Activated naive CD4-positive, alpha-beta T cell treated with anti-CD3 and anti-CD28 coated beads for 36 hours (primary cell): ENCODE measurements at places on chromosomes 11 and 22.

DNA sequence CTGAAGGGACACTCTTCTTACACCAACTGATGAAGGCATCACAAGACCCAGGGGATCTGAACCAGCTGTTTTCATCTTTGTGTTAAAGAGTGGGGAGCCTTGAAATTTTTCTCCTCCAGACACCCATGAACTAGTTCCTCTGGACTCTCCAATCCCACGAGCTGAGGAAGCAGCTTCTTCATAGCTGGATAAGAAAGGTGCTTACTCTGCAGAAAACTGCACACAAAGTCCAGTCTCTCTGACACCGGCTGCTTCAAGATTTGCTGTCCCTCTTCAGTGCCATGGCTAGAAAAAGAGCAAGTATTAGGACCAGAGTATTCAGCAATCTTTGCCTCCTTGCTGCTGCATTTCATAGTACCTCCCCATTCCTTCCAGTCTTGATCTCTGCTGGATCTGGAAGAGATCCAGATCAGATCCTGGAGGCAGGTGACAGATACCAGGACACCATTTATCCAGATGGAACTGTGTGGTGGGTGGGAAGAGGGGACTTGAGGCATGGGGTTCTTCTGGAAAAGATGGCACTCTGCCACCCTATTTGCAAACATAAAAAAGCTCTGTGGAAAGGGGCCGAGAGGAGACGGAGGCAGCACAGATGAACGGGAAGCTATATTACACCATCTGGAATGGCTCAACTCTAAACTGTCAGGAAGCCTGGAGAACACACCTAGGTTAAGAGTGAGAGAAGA is 25.5 kb downstream of the IL18BP start:
- H3K4me1 ChIP-seq, result peaks cover 31% of the 10 kb centered on the region
- no peaks in the 10 kb centered on the region for H3K27me3 ChIP-seq
- peak overlapping the region; percentile 84 for H3K27ac ChIP-seq
- H3K4me3 ChIP-seq, result no peak overlapping the region
- H3K36me3 ChIP-seq, result peaks cover 46% of the 10 kb centered on the region
- DNase-seq, result no peak

GRCh38 chr11:93330446-93330984 is at the start of gene DEUP1:
Gene DEUP1, plus strand, starts transcription at chr11:93330742. Its CDS starts 1,518 bp downstream, at chr11:93332260.
- DNase-seq, result peak; percentile 31
- H3K27ac ChIP-seq, result no peak within 1 kb of the TSS
- peaks cover 7% of the 10 kb centered on the region for H3K4me1 ChIP-seq
- peak within 1 kb of the TSS; percentile 61 for H3K4me3 ChIP-seq
- no peaks in the 10 kb centered on the region for H3K36me3 ChIP-seq
- peaks cover 33% of the 10 kb centered on the region for H3K27me3 ChIP-seq

GRCh38 chr22:45317551-45318167 is 7.9 kb downstream of the FAM118A start:
- peaks cover 88% of the 10 kb centered on the region for H3K4me1 ChIP-seq
- DNase-seq, result no peak
- no peaks in the 10 kb centered on the region for H3K27me3 ChIP-seq
- H3K36me3 ChIP-seq, result peaks cover 10% of the 10 kb centered on the region

- H3K27me3 ChIP-seq, result peaks cover 2% of the 10 kb centered on the region
- H3K36me3 ChIP-seq, result no peaks in the 10 kb centered on the region
- H3K4me1 ChIP-seq, result no peaks in the 10 kb centered on the region
- no peak overlapping the region for H3K27ac ChIP-seq
Observed at GRCh38 chr11:71188073-71188472, 64.3 kb downstream of the SHANK2 start.

DNA sequence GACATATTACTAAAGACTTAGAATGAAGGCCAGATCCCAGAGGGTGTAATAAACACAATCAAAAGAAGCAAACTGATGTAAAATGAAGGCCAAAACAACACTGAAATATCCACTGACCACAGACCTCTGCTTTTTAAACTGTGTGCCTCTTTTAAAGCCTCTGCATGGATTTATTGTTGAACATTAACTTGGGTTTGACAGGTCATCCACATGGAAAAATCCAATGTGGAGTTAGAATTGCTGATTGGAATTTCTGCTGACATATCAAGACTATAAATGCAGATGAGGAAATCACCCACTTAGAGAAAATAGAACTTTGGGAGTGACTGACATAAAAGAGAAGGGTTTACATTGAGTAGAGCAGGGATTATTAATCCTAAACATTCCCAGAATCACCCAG is 853.9 kb upstream of the RAG2 start:
- no peak overlapping the region for H3K4me3 ChIP-seq
- H3K27me3 ChIP-seq, result no peaks in the 10 kb centered on the region
- H3K27ac ChIP-seq, result no peak overlapping the region

DNA sequence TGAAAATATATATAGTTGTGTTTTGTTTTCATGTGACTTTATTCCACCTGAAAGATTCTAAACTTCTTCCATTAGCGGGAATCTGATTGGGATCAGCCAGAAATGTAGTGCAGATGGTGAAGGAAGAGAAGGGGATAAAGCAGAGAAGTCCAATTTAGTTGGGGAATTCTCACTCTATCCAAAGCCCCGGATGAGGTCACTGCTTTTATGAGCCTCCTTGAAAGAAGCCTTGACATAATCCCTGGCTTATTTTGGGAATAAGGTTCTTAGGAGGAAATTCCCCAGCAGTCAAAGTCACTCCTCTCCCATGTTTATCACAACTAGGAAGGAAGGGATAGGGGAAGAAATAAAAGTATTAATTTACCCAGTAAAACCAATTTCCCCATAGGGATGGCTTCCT is 41.1 kb downstream of the OSBP start:
- H3K4me1 ChIP-seq, result no peaks in the 10 kb centered on the region
- H3K4me3 ChIP-seq, result no peak overlapping the region

DNA sequence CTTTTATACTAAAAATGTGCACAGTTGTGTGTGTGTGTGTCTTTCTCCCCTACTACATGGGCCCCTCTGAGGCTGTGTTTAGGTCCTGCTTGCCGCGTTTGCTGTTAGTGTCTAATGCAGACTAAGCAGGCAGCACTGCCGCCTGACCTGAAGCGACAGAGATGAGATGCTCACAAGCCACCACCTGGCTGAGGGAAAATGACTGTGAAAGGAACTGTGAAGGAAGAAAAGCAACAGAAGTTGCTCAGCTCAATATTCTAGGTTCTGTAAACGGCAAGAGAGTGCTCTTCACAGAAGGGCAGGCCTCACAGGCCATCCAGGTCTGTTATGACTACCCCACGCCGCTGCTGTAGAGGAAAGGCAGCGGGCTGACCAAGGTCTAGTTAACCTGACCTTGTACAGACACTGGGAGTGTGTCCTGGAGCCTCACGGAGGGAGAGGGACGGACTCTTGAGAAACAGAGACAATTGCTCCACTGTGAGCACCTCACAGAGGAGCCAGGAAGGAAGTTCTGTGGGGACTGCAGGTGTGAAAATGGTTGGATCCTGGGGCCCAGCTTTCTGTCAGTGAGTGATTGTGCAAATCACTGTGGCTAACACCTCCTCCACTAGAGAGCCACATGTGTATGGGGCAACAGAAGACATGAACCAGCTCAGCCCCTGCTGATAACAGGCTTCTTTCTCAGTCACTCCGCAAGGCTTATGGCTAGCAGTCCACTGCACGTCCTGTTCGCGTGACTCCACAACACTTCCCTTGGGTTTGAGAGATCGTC is 31.3 kb upstream of the YPEL1 start:
- peak overlapping the region; percentile 8 for H3K27ac ChIP-seq
- H3K4me3 ChIP-seq, result no peak overlapping the region
- DNase-seq, result peak; percentile 79
- H3K4me1 ChIP-seq, result peaks cover 55% of the 10 kb centered on the region
- peaks cover 49% of the 10 kb centered on the region for H3K36me3 ChIP-seq
- H3K27me3 ChIP-seq, result no peaks in the 10 kb centered on the region

DNA sequence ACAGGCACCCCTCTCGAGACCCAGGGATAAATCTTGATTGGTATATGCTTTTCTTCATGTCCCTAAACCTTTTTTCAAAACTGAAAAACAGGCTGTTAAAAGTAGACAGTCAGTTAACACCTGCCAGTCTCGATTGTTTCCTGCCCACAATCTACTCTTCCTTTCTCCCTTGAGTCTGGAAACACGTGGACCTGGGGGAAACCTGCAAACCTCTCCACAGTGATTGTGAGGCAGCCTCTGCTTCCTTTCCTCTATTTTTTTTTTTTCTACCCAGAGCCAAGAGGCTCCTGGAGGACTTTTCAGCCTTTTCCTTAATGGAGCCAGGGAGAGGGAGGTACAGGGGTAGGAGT is 69.4 kb upstream of the CLMP start:
- peaks cover 23% of the 10 kb centered on the region for H3K27me3 ChIP-seq
- no peak overlapping the region for H3K4me3 ChIP-seq
- H3K4me1 ChIP-seq, result peaks cover 7% of the 10 kb centered on the region
- no peaks in the 10 kb centered on the region for H3K36me3 ChIP-seq

- H3K4me3 ChIP-seq, result no peak overlapping the region
- no peak overlapping the region for H3K27ac ChIP-seq
- H3K4me1 ChIP-seq, result no peaks in the 10 kb centered on the region
- no peak for DNase-seq
- H3K36me3 ChIP-seq, result no peaks in the 10 kb centered on the region
Observed at GRCh38 chr11:87366763-87367405, 329.1 kb downstream of the TMEM135 start.

DNA sequence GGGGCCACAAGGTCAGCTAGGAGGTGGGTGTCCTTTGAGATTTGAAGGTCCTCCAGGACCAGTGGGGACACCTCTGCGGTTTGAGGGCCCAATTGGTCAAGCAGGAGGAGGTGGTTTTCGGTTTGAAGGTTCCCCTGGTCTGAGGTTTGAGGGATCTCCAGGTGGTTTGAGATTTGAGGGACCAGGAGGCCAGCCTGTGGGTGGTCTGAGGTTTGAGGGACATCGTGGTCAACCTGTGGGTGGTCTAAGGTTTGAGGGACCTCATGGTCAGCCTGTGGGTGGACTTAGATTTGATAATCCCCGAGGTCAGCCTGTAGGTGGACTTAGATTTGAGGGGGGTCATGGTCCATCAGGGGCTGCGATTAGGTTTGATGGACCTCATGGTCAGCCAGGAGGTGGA is 11.8 kb downstream of the PCF11 start:
- peaks cover 60% of the 10 kb centered on the region for H3K36me3 ChIP-seq
- no peak overlapping the region for H3K4me3 ChIP-seq
- no peak for DNase-seq
- no peaks in the 10 kb centered on the region for H3K27me3 ChIP-seq
- peaks cover 67% of the 10 kb centered on the region for H3K4me1 ChIP-seq

GRCh38 chr11:33411751-33412150 is 154.6 kb downstream of the HIPK3 start:
- no peak for DNase-seq
- H3K27ac ChIP-seq, result no peak overlapping the region
- H3K4me3 ChIP-seq, result no peak overlapping the region
- H3K4me1 ChIP-seq, result no peaks in the 10 kb centered on the region
- peaks cover 13% of the 10 kb centered on the region for H3K27me3 ChIP-seq

DNA sequence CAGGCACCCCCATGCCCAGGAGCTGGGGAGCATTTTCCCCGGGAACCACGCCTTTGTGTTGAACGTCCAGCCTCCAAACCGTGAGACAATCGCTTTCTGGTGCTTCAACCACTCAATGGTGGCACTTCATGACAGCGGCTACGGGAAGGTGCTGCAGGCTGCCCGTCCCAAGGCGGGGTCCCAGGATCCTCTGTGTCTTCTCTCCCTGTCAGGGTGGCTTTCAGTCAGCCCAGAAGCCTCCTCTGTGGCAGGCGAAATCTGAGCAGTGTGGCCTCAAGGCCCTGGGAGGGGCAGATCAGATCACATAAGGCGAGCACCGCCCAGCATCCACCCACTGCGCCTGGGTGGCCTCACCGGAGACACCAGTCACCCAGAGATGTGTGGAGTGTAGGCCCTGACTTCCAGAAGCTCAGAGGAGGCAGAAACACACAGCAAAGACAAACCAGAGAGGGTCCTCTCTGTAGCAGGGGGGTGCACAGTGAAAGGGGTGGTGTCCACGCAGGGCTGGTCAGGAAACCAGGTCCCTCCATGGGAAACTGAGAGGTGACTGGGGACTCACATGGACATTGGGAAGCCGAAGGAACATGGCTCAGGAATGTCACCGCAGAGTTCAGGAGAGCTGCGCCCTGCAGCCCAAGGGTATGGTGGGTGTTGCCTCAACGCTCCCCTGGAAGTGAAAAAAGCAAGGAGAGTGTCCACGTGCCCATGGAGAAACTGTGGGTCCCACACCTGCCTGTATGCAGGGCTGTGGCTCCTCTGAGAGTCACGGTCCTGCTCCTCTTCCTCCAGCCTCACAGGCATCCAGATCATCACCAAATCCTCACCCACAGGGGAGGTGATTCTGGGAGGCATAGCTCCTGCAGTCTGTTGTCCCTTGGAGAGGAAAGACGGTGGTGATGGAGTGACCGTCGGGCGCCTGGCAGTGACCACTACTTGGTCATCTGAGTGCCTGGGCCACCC is 1420.7 kb downstream of the TBC1D22A start:
- H3K27ac ChIP-seq, result no peak overlapping the region
- peaks cover 2% of the 10 kb centered on the region for H3K27me3 ChIP-seq
- H3K4me3 ChIP-seq, result no peak overlapping the region
- no peaks in the 10 kb centered on the region for H3K36me3 ChIP-seq
- DNase-seq, result no peak

DNA sequence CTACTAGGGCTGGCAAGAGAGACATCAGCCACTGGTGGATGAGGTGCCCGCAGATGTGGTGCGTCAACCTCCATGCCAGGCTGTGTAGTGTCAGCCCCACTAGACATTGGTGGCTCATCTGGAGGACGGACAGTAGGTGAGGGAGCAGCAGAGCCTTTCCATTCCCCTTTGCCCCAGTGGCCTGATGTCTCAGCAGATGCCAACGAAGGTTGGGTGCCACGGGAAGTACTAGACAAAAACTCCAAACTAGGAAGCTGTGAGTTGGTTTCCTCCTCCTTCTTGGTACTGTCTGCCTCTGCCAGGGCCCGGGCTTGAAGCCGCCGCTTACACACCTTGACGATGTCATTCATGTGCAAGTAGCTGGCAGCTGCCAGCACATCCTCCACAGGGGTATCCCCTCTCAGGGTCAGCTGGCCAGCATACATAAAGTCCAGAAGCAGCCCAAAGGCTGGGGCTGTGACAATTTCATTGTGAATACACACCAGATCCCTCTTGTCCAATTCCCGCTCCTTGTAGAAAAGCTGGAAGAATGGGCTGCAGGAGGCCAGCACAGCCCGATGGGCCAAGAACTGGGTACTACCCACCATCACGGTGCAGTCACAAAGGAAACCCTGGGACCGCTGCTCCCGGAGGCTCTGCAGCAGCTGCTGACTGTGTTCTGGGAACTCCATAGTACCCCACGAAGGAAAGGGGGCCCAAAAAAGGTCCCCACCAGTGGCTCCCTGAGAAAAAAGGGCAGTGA is 795 bp downstream of the ZBTB3 start:
- peak overlapping the region; percentile 96 for H3K27ac ChIP-seq
- no peak for DNase-seq
- H3K36me3 ChIP-seq, result peaks cover 2% of the 10 kb centered on the region
- H3K4me1 ChIP-seq, result peaks cover 38% of the 10 kb centered on the region
- H3K27me3 ChIP-seq, result no peaks in the 10 kb centered on the region

GRCh38 chr11:6129635-6130034 is 22.2 kb downstream of the OR56B4 start:
- H3K4me3 ChIP-seq, result no peak overlapping the region
- no peaks in the 10 kb centered on the region for H3K27me3 ChIP-seq
- H3K27ac ChIP-seq, result no peak overlapping the region
- H3K4me1 ChIP-seq, result no peaks in the 10 kb centered on the region
- DNase-seq, result no peak
